ENCODE measurements at places on chromosomes 2 and 18.

DNA sequence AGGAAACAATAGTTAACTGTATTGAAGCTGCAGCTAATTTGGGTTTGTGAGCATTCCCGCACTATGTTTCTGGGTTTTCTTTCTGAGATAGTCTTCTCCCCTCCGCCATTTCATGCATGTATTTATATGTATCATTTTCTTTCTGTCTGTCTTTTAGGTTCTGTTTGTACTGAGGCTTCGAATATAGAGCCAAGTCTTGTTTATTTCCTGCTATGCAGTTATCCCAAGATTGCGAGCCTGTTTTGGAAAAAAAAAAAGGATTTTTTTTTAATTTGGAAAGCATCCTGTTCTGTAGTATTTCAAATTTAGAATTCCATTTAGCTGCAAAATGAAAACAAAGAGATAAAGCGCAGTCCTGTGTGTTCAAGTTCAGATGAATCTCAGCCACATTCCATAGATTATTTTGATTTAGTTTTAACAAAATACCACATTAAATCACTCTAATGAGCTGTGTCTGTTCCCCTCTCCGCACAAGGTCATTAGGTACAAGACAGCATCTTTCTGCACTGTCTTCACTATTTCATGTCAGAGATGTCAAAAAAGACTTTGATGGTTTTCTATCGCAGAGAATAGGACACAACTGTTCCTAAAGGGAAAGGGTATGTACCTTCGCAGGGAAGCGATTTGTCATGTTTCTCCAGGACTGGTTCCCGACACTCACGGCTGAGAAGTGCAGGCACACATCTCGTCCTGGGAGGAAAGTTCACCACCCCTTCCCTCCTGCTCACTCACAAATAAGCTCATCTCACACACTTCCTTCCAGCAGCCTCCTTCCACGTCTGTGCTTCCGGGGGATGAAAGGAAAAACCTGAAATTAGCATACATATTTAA, 443.4 kb downstream of the ZNF516 start:
- no peak for DNase-seq

- DNase-seq, result no peak
These were observed 70.4 kb downstream of the KIAA1328 start for GRCh38 chr18:36899289-36899688.

GRCh38 chr2:70686577-70687460, 81.2 kb downstream of the ADD2 start:
- no peak for DNase-seq

DNA sequence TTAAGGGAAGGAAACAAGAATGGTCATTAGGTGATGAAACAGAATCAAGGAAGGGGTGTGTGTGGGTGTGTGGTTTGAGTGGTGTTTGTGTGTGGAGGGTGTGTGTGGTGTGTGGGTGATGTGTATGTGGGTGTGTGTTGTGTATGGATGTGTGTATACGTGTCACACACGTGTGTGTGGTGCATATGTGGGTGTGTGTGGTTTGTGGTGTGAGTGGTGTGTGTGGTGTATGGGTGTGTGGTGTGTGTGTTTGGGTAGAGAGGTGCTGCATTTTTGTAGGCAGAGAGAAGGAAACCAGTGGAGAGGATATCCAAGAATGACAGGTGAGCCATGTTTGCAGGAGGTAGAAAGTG, 1.1 kb upstream of the CEP192 start:
- DNase-seq, result no peak

DNA sequence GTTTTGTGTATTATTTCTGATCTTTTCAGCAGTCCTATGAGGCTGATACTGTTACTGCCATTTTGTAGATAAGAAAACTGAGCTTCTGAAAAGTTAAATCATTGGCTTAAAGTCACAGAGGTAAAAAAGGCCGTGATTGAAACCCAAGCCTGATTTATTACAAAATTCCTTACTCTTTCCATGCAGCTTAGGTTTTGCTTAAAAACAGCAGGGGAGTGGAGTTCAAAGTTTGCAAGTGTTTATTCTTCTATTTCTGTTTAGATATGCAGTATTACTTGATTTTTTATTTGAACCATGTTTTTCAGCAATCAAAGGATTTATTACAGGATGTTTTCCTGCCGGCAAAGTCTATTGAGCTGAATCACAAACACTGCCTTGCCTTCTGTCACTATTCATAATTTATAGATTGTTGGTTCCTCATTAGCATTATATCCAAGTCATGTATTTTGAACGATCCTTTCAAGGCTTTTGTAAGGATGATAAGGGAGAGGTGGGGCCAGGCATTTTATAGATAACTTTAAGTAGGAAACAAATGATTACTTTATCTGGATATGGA, 31.9 kb upstream of the MSTN start:
- DNase-seq, result no peak

DNA sequence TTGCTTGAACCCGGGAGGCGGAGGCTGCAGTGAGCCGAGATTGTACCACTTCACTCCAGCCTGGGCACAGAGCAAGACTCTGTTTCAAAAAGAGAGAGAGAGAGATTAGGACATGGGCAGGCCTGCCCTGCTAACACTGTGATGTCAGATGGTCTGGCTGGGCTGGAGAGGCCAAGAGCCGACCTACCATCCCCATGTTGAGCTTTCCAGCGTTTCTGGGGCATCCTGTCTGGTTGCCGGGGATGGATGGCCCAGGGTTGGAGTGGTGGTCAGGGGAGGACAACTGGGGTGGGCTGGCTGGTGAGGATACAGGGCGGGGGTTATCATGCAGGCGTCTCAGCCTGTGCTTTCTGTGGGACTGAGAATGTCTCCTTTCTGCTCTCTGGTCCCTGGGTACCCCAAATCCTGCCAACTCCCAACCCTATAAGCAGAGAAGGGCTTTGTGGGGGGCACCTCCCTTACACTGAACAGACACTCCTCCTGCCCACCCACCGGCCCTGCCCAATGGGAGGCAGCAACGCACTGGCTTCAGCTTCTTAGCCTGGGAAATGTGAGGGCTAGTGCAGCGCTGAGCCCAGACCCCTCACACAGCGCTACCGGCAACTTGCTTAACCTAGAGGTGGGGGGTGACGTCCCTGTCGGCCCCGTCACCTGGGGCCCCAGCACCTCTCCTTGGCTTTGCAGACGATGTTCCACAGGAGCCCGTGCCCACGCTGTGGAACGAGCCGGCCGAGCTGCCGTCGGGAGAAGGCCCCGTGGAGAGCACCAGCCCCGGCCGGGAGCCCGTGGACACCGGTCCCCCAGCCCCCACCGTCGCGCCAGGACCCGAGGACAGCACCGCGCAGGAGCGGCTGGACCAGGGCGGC, 5.4 kb downstream of the SNORC start:
- DNase-seq, result no peak

DNA sequence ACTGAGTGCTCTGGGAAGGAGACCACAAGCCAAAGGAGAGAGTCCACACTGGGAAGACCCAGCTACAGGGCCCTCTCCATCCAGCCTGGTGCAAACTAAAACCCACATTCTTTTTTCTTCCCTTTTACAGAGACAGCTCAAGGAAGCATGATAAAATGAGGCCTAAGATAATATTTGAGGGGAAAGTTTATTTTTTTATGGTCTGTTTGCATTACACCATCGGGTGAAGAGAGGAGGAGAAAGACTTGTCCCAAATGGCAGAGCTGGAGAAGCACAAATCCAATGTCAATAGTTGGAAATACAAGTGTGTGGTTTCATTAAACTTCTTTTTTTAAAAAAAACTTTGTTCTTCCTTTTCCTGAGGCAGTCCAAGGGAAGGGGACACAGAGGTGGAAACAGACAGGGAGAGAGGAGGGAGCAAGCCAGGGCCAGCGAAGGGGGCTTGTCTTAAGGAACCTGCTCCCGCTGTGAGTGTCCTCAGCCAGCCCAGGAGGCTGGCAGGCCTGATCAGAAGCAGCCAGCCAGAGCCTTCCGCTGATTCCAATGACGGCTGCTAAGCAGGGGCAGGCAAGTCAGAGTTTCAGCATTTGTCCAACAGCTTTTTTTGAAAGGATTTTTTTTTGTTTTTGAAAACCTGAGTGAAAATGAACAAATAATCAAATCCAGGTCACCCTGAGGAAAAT, 203.8 kb upstream of the SIX2 start:
- DNase-seq, result no peak

DNA sequence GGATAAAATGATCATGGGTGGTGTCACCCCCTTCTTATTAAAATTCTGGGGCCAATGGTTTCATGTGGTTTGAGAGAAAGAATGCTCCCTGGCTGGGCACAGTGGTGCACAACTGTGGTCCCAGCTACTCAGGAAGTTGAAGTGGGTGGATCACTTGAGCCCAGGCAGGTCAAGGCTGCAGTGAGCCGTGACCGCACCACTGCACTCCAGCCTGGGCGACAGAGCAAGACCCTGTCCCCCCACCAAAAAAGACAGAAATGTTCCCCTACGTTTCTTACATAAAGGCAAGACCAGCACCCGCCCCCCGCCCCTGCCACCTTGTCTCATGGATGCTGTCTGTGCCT, 53.0 kb upstream of the ID2 start:
- DNase-seq, result no peak

DNA sequence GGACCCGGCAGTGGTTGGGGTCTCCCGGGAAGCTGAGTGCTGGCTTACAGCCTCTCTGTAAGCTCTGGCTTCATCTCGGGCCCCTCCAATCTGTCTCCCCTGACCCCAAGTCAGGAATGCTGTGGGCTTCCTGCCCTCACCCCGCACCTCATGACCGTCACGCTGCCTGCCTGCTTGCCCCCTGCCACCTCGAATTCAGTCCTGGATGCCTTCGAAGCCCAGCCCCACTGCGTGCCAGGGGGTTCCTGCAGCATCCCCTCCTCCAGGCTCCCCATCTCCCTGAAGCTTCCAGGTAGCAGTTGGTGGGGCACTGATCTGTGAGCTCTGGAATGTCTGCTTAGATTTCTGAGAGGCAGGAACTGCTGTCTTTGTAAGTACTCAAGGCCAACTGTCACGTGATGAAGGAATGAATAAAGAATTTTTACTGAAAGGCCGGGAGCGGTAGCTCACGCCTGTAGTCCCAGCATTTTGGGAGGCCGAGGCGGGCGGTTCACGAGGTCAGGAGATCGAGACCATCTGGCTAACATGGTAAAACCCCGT, 6.5 kb downstream of the CLHC1 start:
- no peak for DNase-seq

DNA sequence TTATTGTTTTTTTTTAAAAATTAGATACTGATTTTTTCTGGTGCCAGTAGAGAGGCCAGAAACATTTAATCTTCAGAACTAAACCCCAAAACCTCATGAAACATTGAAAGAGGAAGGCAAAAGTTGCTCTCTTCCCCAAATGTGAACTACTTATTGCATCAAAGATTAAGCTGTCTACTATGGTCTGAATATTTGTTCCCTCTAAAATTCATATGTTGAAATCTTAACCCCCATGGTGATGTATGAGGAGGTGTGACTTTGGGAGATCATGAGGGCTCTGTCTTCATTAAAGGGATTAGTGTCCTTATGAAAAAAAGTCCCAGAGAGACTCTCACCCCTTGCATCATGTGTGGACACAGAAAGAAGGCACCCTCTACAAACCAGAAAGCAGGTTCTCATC, 28.2 kb upstream of the SLC8A1 start:
- DNase-seq, result no peak

GRCh38 chr2:73995810-73996209, 11.1 kb downstream of the TET3 start:
- DNase-seq, result no peak

DNA sequence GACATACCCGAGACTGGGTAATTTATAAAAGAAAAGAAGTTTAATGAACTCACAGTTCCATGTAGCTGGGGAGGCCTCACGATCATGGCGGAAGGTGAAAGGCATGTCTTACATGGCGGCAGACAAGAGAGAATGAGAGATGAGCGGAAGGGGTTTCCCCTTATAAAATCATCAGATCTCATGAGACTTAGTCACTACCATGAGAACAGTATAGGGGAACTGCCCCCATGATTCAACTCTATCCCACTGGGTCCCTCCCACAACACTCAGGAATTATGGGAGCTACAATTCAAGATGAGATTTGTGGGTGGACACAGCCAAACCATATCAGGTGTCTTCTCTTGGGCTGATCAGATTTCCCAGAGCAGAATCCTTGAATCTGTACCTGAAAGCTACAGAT, 617.3 kb upstream of the ID2 start:
- no peak for DNase-seq

- no peak for DNase-seq
These were observed 182.6 kb downstream of the DCDC2C start for GRCh38 chr2:3885629-3886628.

DNA sequence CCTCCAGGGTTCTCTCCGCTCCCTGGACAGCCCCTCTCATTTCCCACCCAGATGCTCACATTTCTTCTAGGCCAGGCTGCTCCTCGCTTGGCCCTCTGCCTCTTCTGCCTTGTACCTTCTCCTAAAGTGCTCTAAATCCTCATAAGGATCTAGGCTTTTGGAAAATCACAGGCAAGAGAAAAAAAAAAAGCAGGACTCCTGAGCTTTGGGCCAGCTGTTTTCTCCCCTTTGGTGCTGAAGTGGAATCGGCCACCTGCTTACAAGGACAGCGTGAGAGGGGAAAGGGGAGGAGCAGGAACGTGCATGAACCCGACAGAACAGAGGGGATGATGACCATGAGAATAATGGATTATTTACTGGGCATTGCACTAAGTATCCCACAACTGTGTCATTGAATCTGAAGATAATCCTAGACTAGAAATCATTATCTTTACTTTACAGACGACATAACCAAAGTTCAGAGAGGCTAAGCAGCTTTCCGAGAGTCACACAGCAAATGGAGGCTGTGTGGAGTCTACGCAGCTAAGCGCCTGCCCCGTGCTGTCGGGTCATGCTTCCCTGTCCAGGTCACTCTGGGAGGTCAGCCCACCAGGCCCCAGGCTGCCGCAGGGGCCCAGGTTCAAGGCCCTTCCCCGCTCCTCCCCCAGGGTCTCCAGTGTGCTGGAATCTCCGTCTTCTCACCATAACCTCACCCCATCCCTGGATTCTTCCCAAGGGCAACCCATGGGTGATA, 141.9 kb downstream of the PXDN start:
- no peak for DNase-seq

- DNase-seq, result no peak
These were observed 20.4 kb downstream of the PLA2R1 start for GRCh38 chr2:160042054-160042453.

DNA sequence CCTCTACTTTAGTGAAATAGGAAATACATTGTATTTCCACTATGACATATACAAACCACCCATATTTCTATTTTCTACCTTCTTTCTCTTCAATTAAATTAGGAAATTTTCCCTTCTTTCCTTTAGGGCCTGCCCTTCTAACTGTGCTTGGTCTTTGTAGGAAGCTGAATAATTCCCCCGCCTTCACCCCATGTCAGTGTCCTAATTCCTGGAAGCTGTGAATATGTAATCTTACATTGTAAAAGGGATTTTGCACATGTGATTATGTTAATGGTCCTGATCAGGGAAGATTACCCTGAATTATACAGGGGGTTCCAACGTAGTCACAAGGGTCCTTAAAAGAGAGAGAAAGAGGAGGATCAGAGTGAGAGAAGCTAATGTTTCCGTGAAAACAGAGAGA, 40.2 kb downstream of the GRB14 start:
- no peak for DNase-seq

DNA sequence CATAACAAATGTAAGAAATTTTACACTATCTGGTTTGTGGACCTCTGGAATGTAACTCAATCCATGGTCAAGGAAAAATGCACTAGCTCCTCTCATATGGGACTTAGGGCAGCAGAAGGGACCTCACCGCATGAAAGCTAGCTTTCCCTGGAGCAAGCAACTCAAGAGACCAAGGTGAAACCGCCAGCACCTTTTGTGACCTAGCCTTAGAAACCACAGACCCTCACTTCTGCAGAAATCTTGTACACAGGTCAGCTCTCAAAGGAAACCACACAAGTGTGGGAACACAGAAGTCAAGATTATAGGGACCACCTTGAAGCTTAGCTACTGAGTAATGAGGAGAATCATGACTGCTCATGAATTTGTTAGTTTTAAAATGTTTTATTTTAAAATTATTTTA, 222.5 kb downstream of the DLGAP1 start:
- DNase-seq, result no peak

- DNase-seq, result no peak
These were observed 58.3 kb downstream of the WDR7 start for GRCh38 chr18:56709463-56709862.

Measured in stimulated activated CD8-positive, alpha-beta memory T cell treated with anti-CD3 and anti-CD28 coated beads, Interleukin-15, amount 100 ng/mL, for 24 hours (primary cell).